ENCODE measurements at places on chromosomes 6 and 20.

- no peak for DNase-seq
Observed at GRCh38 chr20:38184101-38184500, 19.0 kb upstream of the TGM2 start.

DNA sequence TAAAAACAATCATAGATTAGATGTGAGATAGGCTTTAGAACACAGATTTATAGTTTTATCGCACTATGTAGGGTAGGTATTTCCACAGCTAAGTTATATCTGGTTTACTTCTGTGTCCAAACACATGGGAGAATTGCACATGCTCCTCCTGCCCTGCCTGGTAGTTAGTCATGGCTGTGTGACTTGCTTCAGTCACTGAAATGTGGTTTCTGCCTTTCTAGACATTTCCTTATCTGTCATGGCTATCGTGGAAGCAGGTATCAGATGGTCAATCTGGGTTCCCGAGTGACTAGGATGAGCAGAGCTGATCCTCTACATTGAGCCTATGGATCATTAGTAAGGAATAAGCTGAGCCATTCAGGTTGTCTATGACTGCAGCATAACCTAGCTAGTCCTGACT, 117.8 kb upstream of the GMDS start:
- no peak for DNase-seq

GRCh38 chr6:85096976-85097375, 332.6 kb upstream of the TBX18 start:
- DNase-seq, result no peak

DNA sequence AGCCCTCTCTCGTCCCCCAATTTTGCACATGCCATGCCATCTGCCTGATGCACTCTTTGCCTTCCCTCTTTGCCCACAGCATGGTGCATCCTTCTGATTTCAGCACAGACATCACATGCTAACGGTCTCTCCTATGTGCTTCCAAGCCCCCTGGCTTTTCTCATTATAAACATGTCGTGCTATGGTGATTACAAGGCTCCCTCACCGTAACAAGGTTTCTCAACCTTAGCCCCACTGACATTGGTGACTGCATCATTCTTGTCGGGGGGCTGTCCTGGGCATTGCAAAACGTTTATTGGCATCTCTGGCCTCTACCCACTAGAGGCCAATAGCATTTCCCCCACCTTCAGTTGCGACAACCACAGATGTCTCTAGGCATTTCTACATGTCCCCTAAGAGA, 187.2 kb downstream of the TFAP2C start:
- DNase-seq, result peak; percentile 87

GRCh38 chr20:38239441-38239840, 21.1 kb downstream of the KIAA1755 start:
- DNase-seq, result no peak

DNA sequence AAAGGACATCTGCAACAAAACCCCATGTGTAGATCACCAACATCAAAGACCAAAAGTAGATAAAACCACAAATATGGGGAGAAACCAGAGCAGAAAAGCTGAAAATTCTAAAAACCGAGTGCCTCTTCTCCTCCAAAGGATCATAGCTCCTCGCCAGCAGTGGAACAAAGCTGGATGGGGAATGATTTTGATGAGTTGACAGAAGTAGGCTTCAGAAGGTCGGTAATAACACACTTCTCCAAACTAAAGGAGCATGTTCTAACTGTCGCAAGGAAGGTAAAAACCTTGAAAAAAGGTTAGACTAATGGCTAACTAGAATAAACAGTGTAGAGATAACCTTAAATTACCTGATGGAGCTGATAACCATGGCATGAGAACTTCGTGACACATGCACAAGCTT, 109.9 kb upstream of the SYNCRIP start:
- DNase-seq, result no peak

- no peak for DNase-seq
Observed at GRCh38 chr6:83292900-83293843, 100.0 kb downstream of the RWDD2A start.

GRCh38 chr6:44366781-44367180, 20.7 kb upstream of the CDC5L start:
- no peak for DNase-seq

DNA sequence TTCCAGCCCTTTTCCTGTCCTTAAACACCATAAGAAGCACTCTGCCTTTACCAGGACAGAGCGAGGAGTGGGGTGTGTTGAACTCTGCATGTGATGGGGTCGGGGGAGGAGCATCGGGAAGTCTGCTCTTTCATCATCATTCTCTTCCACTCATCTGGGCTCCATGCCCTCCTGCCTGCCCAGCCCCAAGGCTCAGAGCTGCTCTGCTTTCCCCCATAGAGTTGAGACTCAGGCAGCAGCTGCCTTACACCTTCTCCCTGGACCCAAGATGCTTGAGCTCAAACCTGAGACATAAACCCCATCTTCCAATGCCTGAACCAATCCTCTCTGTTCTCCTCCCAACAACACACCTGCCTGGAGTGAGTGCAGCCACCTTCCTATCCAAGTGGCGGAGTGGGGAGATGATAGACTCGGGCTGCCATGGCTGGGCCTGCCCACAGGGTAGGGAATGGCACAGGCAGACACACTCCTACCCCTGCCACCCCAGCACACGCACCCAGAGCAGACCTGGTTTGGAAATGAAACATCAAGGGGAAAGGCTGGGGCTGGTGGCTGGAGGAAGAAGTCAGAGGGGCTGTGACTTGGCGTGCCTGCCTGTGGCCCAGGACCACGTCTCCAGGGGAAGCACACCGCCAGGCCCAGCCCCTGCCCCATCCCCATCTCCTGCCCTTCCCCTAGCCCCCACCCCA, 28.4 kb downstream of the TFEB start:
- no peak for DNase-seq

GRCh38 chr6:87164004-87164403, 8.6 kb downstream of the ZNF292 start:
- DNase-seq, result no peak

GRCh38 chr6:75906871-75907270, 157.8 kb downstream of the MYO6 start:
- no peak for DNase-seq

Measured in SIG-M5 (cell line).